ENCODE measurements at places on chromosomes 7 and 10. TPM values are rescaled to one million over a fixed set of nuclear protein-coding genes. Genes with fewer than 3 reads are reported as not detected.
A peak's percentile ranks its signal among the peaks of the same experiment; 100 is the strongest.

GRCh38 chr10:75302029-75302428, 66.3 kb upstream of the COMTD1 start:
- DNase-seq: no peak

Gene LRRD1
- total RNA-seq: not detected

Gene MAGI2
- 7.2 TPM for total RNA-seq

DNA sequence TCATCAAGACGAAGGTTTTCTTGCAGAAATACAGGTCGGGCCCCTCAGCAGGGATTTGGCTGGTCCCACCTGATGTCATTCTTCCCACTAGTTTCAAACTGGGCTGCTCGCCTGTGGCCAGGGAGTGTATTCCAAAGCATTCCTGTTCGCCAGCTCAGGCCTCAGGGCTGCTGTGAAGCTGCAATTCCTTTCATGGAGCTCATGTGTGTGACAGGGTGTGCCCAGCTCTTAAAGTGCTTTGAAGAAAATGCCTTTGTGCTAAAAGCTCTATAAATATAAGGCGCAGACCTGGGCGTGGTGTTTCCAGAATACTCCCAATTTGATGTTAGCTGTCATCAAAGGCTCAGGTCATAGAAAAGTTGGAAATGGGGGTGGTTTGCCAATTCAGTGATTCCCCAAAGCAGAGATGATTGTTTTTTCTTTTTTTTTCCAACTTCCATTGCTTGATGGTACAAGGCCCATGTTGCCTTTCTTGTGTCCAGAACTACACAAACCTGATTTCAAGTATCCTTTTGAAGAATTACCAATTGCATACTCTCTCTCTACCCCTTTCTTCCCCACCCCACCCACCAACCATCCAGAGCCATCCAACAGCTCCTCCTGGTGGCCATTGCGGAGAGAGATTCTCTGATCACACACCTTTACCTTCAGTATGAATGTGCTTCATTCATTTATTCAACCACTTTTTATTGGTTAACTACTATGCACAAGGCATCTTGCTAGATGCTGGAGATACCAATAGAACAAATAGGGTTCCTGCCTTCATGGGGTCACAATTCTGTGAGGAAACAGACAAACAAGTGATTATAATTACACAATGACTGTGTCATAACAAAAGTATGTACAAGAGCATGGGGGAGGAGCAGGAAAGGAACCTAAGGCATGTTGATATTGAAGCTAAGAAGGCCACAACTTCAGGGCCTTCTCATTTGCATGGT, 297.3 kb upstream of the LYZL1 start:
- DNase-seq: peak; percentile 36

GRCh38 chr7:133029463-133029862, 52.4 kb downstream of the CHCHD3 start:
- no peak for DNase-seq
